ENCODE measurements at places on chromosomes 2 and 18. TPM values are rescaled to one million over a fixed set of nuclear protein-coding genes. Genes with fewer than 3 reads are reported as not detected.
A peak's percentile ranks its signal among the peaks of the same experiment; 100 is the strongest.

Gene SULT1C2
- not detected for total RNA-seq

- no peak for DNase-seq
These were observed 422.5 kb downstream of the DPP10 start for GRCh38 chr2:114864901-114865300.

- DNase-seq, result no peak
These were observed 61.3 kb downstream of the IL1R2 start for GRCh38 chr2:102053096-102053495.

GRCh38 chr2:165698444-165698884, 95.6 kb downstream of the GALNT3 start:
- DNase-seq, result peak; percentile 24

Gene SERPINB7
- total RNA-seq, result not detected

Gene MC4R
- total RNA-seq, result not detected

DNA sequence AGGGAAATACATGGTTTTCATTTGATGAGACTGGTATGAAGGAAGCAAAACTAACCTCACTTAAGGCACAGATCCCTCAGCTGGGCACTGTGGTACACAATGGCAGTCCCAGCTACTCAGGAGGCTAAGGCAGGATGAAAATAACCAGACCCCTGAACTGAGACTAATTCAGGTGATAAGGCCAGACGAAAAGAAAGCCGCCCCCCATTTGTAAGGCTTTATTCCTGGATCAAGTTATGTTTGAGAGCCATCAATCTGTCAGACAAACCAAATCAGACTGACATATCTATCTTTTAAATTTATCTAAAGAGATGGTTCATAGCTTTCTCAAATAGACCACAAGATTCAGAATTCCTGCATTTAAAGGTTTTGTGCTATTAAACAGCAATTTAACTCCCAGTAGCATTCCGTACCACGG, 4.1 kb downstream of the SRSF7 start:
- no peak for DNase-seq

DNA sequence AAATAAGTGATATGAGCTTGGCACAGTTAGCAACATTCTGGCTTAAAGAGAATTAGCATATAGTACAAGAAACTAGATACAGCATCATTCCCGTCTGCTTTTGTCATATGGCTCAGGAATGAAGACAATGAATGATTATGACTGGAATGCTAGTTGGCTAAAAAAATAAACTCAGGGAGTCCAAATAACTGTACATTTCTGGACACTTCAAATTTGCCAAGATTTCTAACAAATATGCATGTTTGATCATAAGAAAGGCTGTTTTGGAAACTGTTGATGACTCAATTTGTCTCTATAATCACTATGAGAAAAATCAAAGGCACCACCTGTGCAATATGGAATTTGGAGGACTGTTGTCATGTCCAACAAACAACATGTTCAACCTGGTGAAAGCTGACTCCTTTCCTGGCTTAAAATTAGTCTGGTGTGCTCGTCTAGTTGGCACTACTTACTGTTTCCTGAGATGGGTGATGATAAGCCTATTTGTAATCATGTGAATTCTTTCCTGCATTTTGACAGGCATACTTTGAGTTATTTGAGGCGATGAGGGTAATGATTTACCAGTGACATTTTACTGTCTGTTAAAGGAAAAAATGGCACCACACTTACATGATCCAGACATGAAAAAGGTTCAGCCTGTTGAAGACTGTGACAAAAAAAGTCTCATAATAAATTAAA, 133.9 kb upstream of the CDH20 start:
- no peak for DNase-seq

- peak; percentile 46 for DNase-seq
These were observed 213.6 kb downstream of the TNS1 start for GRCh38 chr2:217789003-217789735.

Gene NTSR2
- total RNA-seq, result not detected

Gene LAPTM4A
- total RNA-seq, result 121 TPM

GRCh38 chr2:187261705-187262104, 186.3 kb downstream of the CALCRL start:
- no peak for DNase-seq
